Esophagus squamous epithelium (tissue), 5 donors: ENCODE measurements at places on chromosomes 2 and 18. TPM values are rescaled to one million over a fixed set of nuclear protein-coding genes. Genes with fewer than 3 reads are reported as not detected.

GRCh38 chr2:181307203-181307991, 149.8 kb upstream of the ITGA4 start:
- H3K27me3 ChIP-seq: no peaks in the 10 kb centered on the region
- no peaks in the 10 kb centered on the region for H3K4me1 ChIP-seq
- no peak overlapping the region for H3K4me3 ChIP-seq
- DNase-seq: no peak
- H3K36me3 ChIP-seq: no peaks in the 10 kb centered on the region

- H3K27me3 ChIP-seq: peaks cover 21% of the 10 kb centered on the region
- no peak overlapping the region for H3K27ac ChIP-seq
- peaks cover 21% of the 10 kb centered on the region for H3K4me1 ChIP-seq
- H3K36me3 ChIP-seq: no peaks in the 10 kb centered on the region
These were observed 44.1 kb downstream of the GATA6 start for GRCh38 chr18:22213333-22213973.

Gene CFAP221
- total RNA-seq: not detected

GRCh38 chr2:28904295-28904694, 9.8 kb downstream of the WDR43 start:
- H3K27ac ChIP-seq: no peak overlapping the region
- H3K36me3 ChIP-seq: peaks cover 75% of the 10 kb centered on the region
- H3K4me3 ChIP-seq: no peak overlapping the region
- H3K4me1 ChIP-seq: peaks cover 29% of the 10 kb centered on the region
- no peaks in the 10 kb centered on the region for H3K27me3 ChIP-seq

GRCh38 chr18:58827886-58828285, 36.8 kb upstream of the ZNF532 start:
- no peaks in the 10 kb centered on the region for H3K27me3 ChIP-seq
- no peaks in the 10 kb centered on the region for H3K4me1 ChIP-seq
- no peak overlapping the region for H3K27ac ChIP-seq

Gene SLC35F6
- 39.6 TPM for total RNA-seq

GRCh38 chr2:49913025-49913424, 758.7 kb upstream of the FSHR start:
- H3K27ac ChIP-seq: no peak overlapping the region
- no peak overlapping the region for H3K4me3 ChIP-seq
- no peak for DNase-seq
- H3K4me1 ChIP-seq: no peaks in the 10 kb centered on the region
- no peaks in the 10 kb centered on the region for H3K27me3 ChIP-seq
- no peaks in the 10 kb centered on the region for H3K36me3 ChIP-seq

- H3K4me3 ChIP-seq: no peak overlapping the region
- H3K4me1 ChIP-seq: no peaks in the 10 kb centered on the region
- no peaks in the 10 kb centered on the region for H3K27me3 ChIP-seq
- H3K36me3 ChIP-seq: no peaks in the 10 kb centered on the region
- H3K27ac ChIP-seq: no peak overlapping the region
- DNase-seq: no peak
These were observed 726.9 kb upstream of the CHAC2 start for GRCh38 chr2:53040536-53041229.

- H3K27me3 ChIP-seq: no peaks in the 10 kb centered on the region
- no peak for DNase-seq
- no peak overlapping the region for H3K4me3 ChIP-seq
These were observed 242.0 kb downstream of the LTBP1 start for GRCh38 chr2:33188799-33189198.

Gene GKN1
- not detected for total RNA-seq

DNA sequence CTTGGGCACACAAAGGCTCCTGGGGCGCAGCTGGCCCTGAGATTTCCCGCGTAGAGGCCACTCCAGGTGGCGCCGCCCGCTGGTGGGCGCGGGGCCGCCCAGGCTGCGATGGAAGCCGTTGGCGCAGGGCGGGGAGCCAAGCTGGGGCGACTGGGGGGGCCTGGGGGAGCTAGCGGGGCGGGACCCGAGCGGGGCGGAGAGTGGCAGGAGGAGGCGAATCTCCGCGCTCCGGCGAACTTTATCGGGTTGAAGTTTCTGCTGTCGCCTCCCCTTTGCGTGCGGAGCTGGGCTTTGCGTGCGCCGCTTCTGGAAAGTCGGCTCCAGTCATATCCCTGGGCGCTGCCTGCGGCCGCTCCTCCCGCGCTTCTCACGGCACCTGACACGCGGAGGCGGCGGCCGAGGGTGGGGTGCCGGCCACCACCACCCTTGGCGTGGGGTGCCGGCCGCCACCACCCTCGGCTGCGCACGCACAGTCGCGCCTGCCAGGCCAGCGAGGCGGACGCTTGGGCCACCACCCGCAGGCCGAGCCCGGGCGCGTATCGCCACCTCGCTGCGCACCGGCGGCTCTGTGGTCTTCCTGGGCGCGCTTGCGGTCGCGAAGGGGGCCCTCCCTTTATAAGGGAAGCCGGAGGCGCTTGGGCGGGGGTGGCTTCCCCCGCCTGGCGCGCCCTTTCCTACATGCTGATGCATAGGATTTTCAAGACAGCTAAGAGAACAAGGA, 919 bp upstream of the CYP1B1 start:
- no peak for DNase-seq
- H3K36me3 ChIP-seq: no peaks in the 10 kb centered on the region
- H3K4me3 ChIP-seq: peak overlapping the region; percentile 54
- H3K27me3 ChIP-seq: no peaks in the 10 kb centered on the region
- peaks cover 16% of the 10 kb centered on the region for H3K4me1 ChIP-seq
- H3K27ac ChIP-seq: peak overlapping the region; percentile 95

Gene MAPK4
- 0.19 TPM for total RNA-seq

Gene GAREM2
- 1.4 TPM for total RNA-seq

- H3K4me1 ChIP-seq: no peaks in the 10 kb centered on the region
- no peak for DNase-seq
- no peak overlapping the region for H3K4me3 ChIP-seq
- H3K27me3 ChIP-seq: no peaks in the 10 kb centered on the region
These were observed 22.8 kb upstream of the ADNP2 start for GRCh38 chr18:80086281-80086680.

GRCh38 chr2:85583667-85584353, 421 bp upstream of the VAMP5 start:
- peaks cover 33% of the 10 kb centered on the region for H3K36me3 ChIP-seq
- H3K27me3 ChIP-seq: no peaks in the 10 kb centered on the region
- H3K4me3 ChIP-seq: peak overlapping the region; percentile 85
- peak overlapping the region; percentile 92 for H3K27ac ChIP-seq
- no peak for DNase-seq
- peaks cover 68% of the 10 kb centered on the region for H3K4me1 ChIP-seq

Gene KIF5C
- 0.09 TPM for total RNA-seq

Gene METTL5
- 22.9 TPM for total RNA-seq

Gene PHLPP1
- 16.6 TPM for total RNA-seq

- H3K27ac ChIP-seq: peak overlapping the region; percentile 99
- no peaks in the 10 kb centered on the region for H3K36me3 ChIP-seq
- peak; percentile 9 for DNase-seq
- H3K4me3 ChIP-seq: peak overlapping the region; percentile 97
- H3K4me1 ChIP-seq: peaks cover 71% of the 10 kb centered on the region
These were observed 732 bp upstream of the ANXA4 start for GRCh38 chr2:69741229-69741574.

DNA sequence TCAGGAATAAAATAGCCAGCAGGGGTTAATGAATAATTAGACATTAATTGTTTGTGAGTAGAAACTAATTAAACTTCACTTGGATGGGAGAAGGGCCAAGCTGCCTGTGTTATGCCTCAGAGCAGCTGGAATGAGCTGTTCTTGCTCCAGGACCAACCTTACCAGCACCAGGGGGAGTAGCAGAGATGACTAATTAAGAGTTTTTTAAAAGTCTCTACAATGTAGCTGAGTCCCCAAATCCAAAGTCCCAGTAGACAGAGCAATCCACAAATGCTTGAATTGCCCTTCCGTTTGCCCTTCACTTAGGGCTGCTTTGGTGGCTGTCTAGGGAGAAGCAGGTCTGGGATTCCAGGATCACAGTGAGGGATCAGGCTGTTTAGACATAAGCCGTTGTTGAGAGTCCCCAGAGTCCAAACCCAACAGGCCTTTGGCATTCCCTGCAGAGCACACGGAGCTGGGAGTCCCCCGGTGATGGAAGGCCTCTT, 59.4 kb downstream of the RHOB start:
- H3K36me3 ChIP-seq: no peaks in the 10 kb centered on the region
- no peaks in the 10 kb centered on the region for H3K27me3 ChIP-seq
- H3K4me1 ChIP-seq: peaks cover 19% of the 10 kb centered on the region

- no peaks in the 10 kb centered on the region for H3K36me3 ChIP-seq
- no peaks in the 10 kb centered on the region for H3K27me3 ChIP-seq
- DNase-seq: no peak
These were observed 48.6 kb upstream of the CD302 start for GRCh38 chr2:159846564-159846963.

Gene SUCLG1
- total RNA-seq: 70.4 TPM

- no peak overlapping the region for H3K4me3 ChIP-seq
- H3K36me3 ChIP-seq: no peaks in the 10 kb centered on the region
- no peak for DNase-seq
- H3K27me3 ChIP-seq: no peaks in the 10 kb centered on the region
These were observed 165.9 kb downstream of the ZFP36L2 start for GRCh38 chr2:43060390-43061016.

Gene DCDC2C
- total RNA-seq: not detected

GRCh38 chr2:21438949-21439348, 315.2 kb downstream of the TDRD15 start:
- no peak overlapping the region for H3K27ac ChIP-seq
- H3K27me3 ChIP-seq: no peaks in the 10 kb centered on the region
- DNase-seq: no peak
- H3K36me3 ChIP-seq: no peaks in the 10 kb centered on the region
- no peak overlapping the region for H3K4me3 ChIP-seq
- H3K4me1 ChIP-seq: no peaks in the 10 kb centered on the region

DNA sequence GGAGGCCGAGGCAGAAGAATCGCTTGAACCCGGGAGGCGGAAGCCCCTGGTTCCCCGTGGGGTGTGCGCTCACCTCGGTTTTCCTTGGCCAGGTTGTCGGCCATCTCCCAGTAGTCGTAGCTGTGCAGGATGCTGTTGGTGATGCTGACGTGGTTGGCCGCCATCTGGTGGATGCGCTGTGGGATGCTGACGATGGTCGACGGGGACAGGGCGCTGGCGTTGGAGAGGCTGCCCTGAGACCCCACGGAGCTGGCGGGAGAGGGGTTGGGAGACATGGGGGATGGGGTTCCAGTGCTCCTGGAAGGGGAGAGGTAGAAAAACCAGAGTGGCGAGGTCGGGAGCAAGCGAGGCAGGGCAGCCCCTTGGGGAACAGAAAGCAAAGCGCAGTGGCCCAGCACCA, 64.4 kb upstream of the REV1 start:
- H3K27ac ChIP-seq: no peak overlapping the region
- H3K4me3 ChIP-seq: no peak overlapping the region
- no peaks in the 10 kb centered on the region for H3K36me3 ChIP-seq
- H3K4me1 ChIP-seq: no peaks in the 10 kb centered on the region
- no peaks in the 10 kb centered on the region for H3K27me3 ChIP-seq

Gene RPRM
- total RNA-seq: not detected

Gene UGT1A3
- total RNA-seq: 7.6 TPM

- H3K27ac ChIP-seq: no peak overlapping the region
- no peaks in the 10 kb centered on the region for H3K36me3 ChIP-seq
- H3K4me1 ChIP-seq: no peaks in the 10 kb centered on the region
- H3K27me3 ChIP-seq: no peaks in the 10 kb centered on the region
- no peak overlapping the region for H3K4me3 ChIP-seq
- DNase-seq: no peak
These were observed 99.9 kb downstream of the GALNT14 start for GRCh38 chr2:31038385-31038784.

GRCh38 chr2:168194784-168195522, 52.4 kb downstream of the STK39 start:
- H3K4me3 ChIP-seq: no peak overlapping the region
- H3K27me3 ChIP-seq: no peaks in the 10 kb centered on the region
- H3K27ac ChIP-seq: no peak overlapping the region
- no peaks in the 10 kb centered on the region for H3K36me3 ChIP-seq
- no peak for DNase-seq

DNA sequence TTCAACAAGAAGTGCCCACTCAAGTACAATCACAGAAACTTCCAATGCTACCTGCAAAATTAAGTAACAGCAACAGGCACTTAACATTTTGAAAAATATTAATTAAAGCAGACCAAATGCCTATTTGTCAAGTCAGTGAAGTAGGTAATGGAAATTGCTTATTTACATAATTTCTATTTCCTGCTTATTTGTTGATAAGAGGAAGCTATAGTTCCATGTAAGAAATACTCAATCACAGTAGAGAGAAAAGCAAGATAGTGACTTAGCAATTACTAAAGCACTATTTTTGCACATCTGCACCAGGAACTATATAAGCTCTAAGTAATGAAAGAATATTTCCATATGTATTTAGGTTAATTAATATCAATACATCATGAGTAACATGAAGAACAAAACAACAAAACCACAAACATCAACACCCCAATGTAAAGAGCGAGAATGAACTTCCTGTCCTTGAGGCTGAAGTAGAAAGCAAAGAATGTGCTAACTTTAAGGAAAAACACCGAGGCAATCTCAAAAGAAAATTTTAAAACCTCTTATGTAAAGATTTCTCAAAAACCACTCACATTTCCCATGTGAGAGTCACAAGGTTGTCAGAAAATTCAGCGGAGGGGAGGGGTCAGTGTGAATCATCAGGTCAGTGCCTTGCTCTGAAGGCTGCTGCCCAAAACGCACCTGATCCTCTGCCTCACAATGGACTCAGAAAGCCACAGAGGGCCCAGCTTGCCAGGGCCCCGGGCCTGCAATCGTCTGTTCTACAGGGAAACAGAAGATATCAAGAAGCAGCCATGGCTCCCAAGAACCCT, 12.5 kb downstream of the NPC1 start:
- H3K4me1 ChIP-seq: peaks cover 55% of the 10 kb centered on the region
- H3K36me3 ChIP-seq: peaks cover 71% of the 10 kb centered on the region
- H3K4me3 ChIP-seq: no peak overlapping the region
- H3K27ac ChIP-seq: peak overlapping the region; percentile 50

- no peak overlapping the region for H3K4me3 ChIP-seq
- no peaks in the 10 kb centered on the region for H3K27me3 ChIP-seq
- no peaks in the 10 kb centered on the region for H3K36me3 ChIP-seq
- H3K4me1 ChIP-seq: no peaks in the 10 kb centered on the region
- no peak overlapping the region for H3K27ac ChIP-seq
These were observed 99.9 kb downstream of the CBLN2 start for GRCh38 chr18:72444111-72444797.

Gene IL37
- total RNA-seq: not detected

Gene KIAA2012
- total RNA-seq: not detected

- H3K4me1 ChIP-seq: no peaks in the 10 kb centered on the region
These were observed 258.2 kb upstream of the SP5 start for GRCh38 chr2:170456914-170457313.

Gene EFHD1
- total RNA-seq: 1.2 TPM

Gene RFX8
- total RNA-seq: 0.57 TPM

Gene RAX
- total RNA-seq: not detected

- H3K27me3 ChIP-seq: no peaks in the 10 kb centered on the region
- H3K4me1 ChIP-seq: no peaks in the 10 kb centered on the region
- DNase-seq: no peak
- no peak overlapping the region for H3K27ac ChIP-seq
- H3K36me3 ChIP-seq: no peaks in the 10 kb centered on the region
These were observed 109.8 kb downstream of the AP1S3 start for GRCh38 chr2:223727562-223727961.

Gene ARHGAP28
- total RNA-seq: 1.2 TPM
